ENCODE measurements at places on chromosomes 11 and 22. TPM values are rescaled to one million over a fixed set of nuclear protein-coding genes. Genes with fewer than 3 reads are reported as not detected.

Gene FBLN1
- total RNA-seq: 286 TPM

Gene CASP5
- not detected for total RNA-seq

Gene BEST1
- 9.4 TPM for total RNA-seq

Gene APOA1
- not detected for total RNA-seq

Gene KBTBD3
- total RNA-seq: 13.2 TPM

Gene MYRF
- total RNA-seq: 4.7 TPM

Gene MUC2
- total RNA-seq: 0.39 TPM

Gene ESAM
- total RNA-seq: 34.4 TPM

Gene FBXO3
- 36.5 TPM for total RNA-seq

Gene CELSR1
- 44.0 TPM for total RNA-seq

Gene DENND6B
- total RNA-seq: 21.4 TPM

GRCh38 chr11:83687787-83688186, 401.6 kb upstream of the CCDC90B start:
- no peak for DNase-seq

- DNase-seq: no peak
Observed at GRCh38 chr11:61132646-61133045, 28.6 kb downstream of the VPS37C start.

GRCh38 chr22:22867996-22868715, 19.5 kb upstream of the IGLL5 start:
- DNase-seq: no peak

GRCh38 chr22:23144932-23145877, at the start of gene RAB36:
RAB36 (plus strand) TSS chr22:23145477; CDS start chr22:23146617, 1,140 bp downstream.
- peak; percentile 99 for DNase-seq

GRCh38 chr22:33580310-33580709, 340.0 kb downstream of the LARGE1 start:
- no peak for DNase-seq

DNA sequence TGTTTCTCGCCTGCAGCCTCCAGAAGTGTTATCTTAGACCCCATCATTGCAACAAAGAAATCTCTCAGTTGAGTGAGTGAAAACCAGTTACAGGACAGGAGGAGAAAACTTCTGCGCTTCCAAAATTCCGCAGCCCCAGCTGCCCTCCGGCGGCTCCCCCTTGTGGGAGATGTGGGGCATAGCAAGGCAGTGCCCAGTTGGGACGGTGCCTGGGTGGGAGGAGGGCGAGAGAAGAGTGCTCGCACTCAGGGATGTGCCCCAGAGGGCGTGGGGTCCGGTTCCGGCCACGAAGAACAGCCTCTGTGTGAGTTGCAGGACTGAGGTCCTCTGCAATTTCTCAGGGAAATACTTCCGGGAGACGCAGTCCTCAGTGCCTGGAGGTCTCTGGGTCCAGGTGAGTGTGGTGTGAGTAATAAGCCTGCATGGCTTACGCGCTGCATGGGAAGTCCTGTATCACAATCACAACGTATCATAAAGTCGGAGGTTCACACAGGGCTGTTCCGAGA, 87.0 kb upstream of the BLID start:
- DNase-seq: peak; percentile 72

- DNase-seq: no peak
Observed at GRCh38 chr11:121318848-121319834, 26.6 kb downstream of the SC5D start.

GRCh38 chr11:62603776-62604299, 2.2 kb upstream of the MTA2 start:
- DNase-seq: no peak

- DNase-seq: no peak
Observed at GRCh38 chr11:13487661-13488030, 8.2 kb downstream of the PTH start.

DNA sequence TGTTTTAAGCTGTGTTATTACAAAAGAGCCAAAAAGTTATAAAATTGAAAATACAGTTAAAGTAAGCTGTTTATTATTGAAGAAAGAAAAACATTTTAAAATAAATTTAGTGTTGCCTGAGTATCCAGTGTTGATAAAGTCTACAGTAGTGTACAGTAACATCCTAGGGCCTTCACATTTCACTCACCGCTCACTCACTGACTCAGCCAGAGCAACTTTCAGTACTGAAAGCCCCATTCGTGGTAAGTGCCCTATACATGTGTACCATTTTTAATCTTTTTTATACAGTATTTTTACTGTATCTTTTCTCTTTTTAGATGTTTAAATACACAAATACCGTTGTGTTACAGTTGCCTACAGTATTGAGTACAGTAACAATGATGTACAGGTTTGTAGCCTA, 35.0 kb downstream of the POLD3 start:
- no peak for DNase-seq

- no peak for DNase-seq
Observed at GRCh38 chr22:38135133-38135706, 24.7 kb upstream of the BAIAP2L2 start.

DNA sequence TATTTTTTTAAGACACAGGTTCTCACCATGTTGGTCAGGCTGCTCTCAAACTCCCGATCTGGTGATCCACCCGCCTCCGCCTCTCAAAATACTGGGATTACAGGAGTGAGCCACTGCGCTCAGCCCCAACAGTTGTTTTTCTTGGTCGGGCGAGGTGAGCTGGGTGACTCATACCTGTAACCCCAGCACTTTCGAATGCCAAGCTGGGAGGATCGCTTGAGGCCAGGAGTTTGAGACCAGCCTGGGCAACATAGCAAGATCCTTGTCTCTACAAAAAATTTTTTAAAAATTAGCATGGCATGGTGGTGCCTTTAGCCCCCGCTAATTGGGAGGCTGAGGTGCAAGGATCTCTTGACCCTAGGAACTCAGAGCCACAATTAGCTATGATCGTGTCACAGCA, 7.0 kb upstream of the NF2 start:
- DNase-seq: no peak

DNA sequence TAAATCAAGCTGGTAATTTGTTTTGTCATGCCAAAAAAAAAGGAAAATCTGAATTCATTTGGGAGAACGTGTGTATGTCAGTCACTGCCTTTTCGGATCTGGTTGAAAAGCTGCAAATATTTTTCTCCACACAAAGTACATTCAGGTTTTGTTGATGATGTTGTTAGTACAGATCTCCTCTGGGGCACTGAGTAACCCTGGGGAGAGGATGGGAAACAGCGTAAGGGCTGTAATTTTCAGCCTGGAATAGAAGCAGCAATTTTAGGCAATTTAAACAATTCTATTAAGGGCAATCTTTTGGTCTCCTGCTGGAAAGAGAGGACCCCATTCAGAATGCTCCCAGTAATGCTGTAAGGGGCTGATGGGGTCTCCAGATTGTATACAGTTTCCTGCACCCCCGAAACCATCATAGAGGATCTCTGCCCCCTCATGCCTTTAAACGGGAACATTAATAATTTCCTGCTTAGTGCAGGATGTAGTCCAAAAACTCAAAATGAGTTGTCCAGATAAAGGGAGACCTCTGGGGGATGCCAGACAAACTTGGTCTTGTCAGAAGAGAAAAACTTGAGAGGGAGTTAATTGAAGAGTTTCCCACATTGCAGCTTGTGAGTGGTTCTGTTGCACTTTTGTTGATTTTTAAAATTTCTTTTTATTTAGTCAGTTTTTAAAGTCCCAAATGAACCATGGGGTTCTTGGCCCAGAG, 132.3 kb downstream of the COMMD9 start:
- DNase-seq: no peak

- DNase-seq: no peak
Observed at GRCh38 chr22:28783786-28784671, 11.5 kb downstream of the CCDC117 start.

DNA sequence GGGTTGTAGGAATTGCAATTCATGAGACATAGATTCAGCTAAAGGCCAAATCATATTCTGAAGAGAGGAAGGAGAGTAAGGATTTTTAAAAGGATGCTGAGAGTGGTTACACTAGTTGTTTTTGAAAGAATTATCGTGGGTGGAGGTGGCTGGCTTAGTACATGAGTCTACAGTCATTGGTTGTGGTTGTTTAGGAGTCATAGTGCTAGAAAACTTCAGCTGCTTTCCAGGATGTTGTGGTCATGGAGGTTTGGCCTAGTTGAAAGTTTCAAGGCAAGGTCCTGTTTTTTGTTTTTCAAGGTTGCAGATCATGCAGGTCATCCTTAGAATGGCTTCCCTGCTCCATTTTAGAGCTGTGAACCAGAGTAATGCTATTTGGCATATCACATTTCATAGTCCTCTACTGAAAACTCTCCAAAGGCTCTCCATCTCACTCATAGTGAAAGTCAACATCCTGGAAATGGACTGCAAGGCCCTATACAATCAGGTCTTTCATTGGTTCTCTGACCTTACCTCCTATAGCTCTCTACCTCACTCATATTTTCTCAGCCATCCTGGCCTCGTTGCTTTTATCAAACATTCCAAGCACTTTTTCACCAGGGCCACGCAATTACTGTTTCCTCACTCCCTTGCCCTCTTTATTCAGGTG, 26.1 kb upstream of the ZBTB44 start:
- no peak for DNase-seq

GRCh38 chr22:19173047-19174035, 5.2 kb downstream of the SLC25A1 start:
- DNase-seq: no peak

DNA sequence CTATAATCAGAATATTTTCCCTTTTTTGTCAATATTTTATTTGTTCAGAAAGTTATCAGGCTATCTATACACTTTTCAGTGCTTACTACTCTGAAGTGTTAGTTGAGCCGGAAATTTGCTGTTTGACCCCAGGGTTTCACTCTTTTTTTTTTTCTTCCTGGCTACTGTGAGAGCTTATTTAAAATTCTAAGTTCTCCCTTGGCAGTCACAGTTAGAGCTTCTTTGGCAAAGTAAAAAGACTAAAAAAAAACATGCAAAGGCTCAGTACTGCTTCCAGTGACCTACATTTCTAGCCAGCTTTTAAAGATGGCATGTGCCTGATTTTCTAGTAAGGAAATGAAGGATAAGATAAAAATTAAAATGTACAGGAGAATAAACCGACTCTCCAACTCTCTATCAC, 48.4 kb downstream of the ELP4 start:
- no peak for DNase-seq

DNA sequence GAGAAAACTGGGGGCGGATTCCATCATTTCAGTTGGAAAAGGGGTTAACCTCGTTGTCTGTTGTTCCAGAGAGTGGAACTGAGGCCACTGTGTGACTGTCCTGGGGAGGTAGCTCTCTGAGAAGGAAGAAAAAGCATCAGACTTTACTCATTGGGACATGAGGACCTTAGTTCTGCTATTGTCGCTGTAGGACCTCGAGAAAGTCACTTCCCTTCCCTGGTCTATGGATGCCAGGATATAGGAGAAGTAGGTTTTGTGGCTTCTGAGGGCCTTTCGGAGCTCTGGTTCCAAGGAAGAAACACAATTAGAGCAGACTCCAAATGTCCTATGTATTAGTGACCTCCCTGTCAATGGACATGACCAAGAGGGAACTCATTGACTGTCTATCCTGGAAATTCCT, 6.2 kb downstream of the MYO18B start:
- no peak for DNase-seq

DNA sequence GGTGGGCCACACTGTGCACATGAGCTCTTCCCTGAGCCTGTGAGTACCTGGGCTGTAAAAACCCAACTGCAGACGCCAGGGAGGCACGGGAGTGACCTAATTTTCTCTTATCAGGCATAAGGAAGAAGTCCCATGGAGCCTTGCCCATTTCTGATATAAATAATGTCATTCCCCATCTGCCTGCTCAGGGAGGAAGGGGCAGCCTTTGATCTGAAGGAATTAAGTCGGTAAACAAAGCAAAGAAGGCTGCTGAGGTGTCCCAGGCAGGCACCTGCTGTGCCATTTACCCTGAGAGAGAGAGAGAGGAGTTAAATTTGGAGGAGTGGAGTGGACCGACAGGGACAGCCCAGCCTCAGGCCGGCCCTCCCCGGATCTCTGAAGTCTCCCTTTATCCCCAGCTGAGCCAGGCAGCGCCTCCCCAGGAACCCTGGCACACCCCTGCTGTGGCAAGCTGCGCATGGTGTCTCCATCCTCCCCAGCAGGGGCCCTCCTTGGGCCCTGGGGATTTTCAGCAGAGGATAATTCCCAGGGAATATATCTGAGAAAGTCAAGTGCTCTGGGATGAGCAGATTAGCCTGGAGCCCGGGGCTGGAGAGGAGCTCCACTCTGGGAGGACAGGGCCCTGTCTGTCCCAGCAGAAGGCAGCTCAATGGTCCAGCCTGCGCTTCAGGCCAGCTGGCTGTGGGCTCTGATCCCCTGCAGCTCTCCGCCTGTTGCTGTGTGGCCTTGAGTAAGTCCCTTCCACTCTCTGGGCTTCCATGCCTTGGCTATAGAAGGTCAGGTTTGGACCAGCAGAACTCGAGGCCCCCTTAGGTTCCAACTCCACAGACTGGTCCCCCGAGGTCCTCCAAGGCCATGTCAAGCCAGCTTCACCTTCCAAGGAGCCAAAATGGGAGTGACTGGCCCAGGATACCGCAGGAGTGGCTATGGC, 17.5 kb upstream of the CABP7 start:
- DNase-seq: no peak

- no peak for DNase-seq
Observed at GRCh38 chr22:48596111-48596850, 1231.4 kb downstream of the BRD1 start.

GRCh38 chr22:39940757-39941305, 19.4 kb upstream of the TMA7B start:
- DNase-seq: no peak

- DNase-seq: no peak
Observed at GRCh38 chr11:85889676-85890579, 34.7 kb downstream of the CCDC83 start.

DNA sequence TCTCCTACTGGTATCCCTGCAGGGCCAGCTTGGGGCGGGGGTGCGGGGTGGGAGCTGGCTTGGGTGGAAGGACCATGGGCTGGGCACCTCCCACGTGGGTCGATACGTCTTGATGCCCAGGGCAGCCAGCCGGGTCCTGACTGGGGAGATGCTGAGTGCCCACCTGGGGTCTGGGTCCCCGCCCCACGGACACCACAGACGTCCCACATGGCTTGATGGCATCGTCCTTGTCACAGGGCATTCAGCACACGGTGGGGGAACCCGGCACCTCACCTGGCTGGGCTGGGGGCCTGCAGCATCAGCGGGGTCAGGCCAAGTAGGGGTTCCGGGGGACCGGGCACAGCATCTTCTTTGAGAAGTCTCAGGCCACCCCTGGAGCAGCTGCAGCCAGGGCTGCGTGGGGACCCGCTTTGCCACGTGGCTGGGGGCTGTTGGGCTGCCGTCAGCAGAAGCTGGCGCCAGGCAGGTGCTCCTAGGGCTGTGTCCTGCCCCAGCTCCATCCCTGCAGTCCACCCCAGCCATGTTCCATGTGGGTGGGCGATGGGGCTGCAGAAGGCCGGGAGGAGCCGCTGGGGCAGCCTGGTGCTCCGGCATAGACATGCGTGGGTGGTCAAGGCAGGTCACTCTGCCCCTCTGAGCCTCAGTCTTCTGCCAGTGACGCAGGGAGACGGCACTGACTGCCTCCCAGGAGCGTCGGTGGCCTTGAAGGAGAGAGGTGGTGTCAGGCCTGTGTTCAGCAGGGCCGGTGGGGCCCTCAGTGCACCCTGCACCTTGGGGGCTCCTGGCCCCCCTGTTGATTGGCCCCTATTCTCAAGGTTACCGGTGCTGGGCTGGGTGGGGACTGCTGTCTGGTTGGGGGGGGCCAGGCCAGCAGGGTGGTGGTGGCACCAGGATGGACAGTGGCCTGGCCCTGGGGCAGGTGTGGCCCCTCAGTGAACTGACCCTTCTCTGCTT, 8.4 kb downstream of the SELENOO start:
- DNase-seq: peak; percentile 44

GRCh38 chr11:108664730-108665525, at the start of gene DDX10:
DDX10 (plus strand) TSS chr11:108665069; CDS start chr11:108665154, 85 bp downstream.
- peak; percentile 99 for DNase-seq

All from ureter (tissue), 1 donor.